ENCODE measurements at places on chromosomes 1 and 21. TPM values are rescaled to one million over a fixed set of nuclear protein-coding genes. Genes with fewer than 3 reads are reported as not detected.

DNA sequence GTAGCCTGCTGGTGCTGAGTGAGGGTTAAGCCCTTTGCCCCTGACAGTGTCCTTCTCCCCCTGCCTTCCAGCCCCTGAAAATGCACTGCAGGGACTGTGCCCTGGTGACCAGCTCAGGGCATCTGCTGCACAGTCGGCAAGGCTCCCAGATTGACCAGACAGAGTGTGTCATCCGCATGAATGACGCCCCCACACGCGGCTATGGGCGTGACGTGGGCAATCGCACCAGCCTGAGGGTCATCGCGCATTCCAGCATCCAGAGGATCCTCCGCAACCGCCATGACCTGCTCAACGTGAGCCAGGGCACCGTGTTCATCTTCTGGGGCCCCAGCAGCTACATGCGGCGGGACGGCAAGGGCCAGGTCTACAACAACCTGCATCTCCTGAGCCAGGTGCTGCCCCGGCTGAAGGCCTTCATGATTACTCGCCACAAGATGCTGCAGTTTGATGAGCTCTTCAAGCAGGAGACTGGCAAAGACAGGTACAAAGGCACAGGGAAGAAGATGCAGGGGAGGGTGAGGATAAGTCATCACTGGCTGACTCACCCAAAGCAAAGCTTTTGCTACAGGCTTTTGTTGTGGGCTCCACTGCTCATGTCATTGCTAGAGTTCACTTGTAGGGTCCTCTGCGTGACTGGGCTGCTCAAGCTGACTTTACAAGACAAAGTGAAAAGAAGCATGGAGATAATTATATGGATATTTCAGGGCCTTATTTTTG is 174.9 kb downstream of the PIGK start:
- H3K27me3 ChIP-seq, result no peaks in the 10 kb centered on the region
- DNase-seq, result no peak
- no peak overlapping the region for H3K27ac ChIP-seq
- H3K4me3 ChIP-seq, result no peak overlapping the region
- no peaks in the 10 kb centered on the region for H3K4me1 ChIP-seq

- no peaks in the 10 kb centered on the region for H3K36me3 ChIP-seq
- no peak for DNase-seq
- H3K27ac ChIP-seq, result no peak overlapping the region
- no peak overlapping the region for H3K4me3 ChIP-seq
Measured at GRCh38 chr21:25855576-25855975, 120.8 kb downstream of the GABPA start.

Gene RGS1
- polyA plus RNA-seq, result 5.0 TPM

Gene AMY1B
- polyA plus RNA-seq, result not detected

Gene LCE6A
- polyA plus RNA-seq, result not detected

Gene S100A7A
- not detected for polyA plus RNA-seq

- H3K36me3 ChIP-seq, result no peaks in the 10 kb centered on the region
- H3K27ac ChIP-seq, result no peak overlapping the region
- no peak overlapping the region for H3K4me3 ChIP-seq
- no peaks in the 10 kb centered on the region for H3K27me3 ChIP-seq
Measured at GRCh38 chr1:117985973-117986372, 56.4 kb downstream of the WDR3 start.

GRCh38 chr1:57279909-57280666 is 143.8 kb downstream of the DAB1 start:
- no peak overlapping the region for H3K4me3 ChIP-seq
- DNase-seq, result no peak
- no peaks in the 10 kb centered on the region for H3K27me3 ChIP-seq
- H3K27ac ChIP-seq, result no peak overlapping the region

- H3K4me1 ChIP-seq, result no peaks in the 10 kb centered on the region
- H3K36me3 ChIP-seq, result no peaks in the 10 kb centered on the region
- H3K27me3 ChIP-seq, result no peaks in the 10 kb centered on the region
Measured at GRCh38 chr1:223678841-223679240, 13.3 kb upstream of the CAPN8 start.

Gene DNALI1
- polyA plus RNA-seq, result 46.4 TPM

Gene VCAM1
- 46.0 TPM for polyA plus RNA-seq

DNA sequence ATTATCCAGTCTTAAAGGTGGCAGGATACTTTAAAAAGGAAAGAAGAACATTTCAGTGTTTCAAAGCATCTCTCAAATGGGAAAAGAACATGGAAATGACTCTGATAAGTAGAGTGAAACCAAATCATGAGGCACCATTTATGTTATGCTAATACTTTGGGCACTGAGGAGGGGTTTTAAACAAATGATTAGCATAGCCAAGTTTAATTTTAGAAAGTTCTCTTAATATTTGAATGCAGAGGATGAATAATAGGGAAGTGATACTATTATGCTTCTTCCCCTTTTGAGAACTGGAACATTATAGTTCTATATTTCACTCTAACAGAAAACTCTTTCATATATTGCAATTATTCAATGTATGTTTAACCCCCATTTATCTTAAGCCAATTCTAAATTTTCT is 1181.9 kb upstream of the PRMT6 start:
- DNase-seq, result no peak
- H3K4me3 ChIP-seq, result no peak overlapping the region
- H3K27me3 ChIP-seq, result no peaks in the 10 kb centered on the region
- H3K36me3 ChIP-seq, result no peaks in the 10 kb centered on the region

GRCh38 chr1:50853325-50853724 is 106.7 kb downstream of the FAF1 start:
- H3K27ac ChIP-seq, result no peak overlapping the region
- H3K4me1 ChIP-seq, result no peaks in the 10 kb centered on the region
- no peak overlapping the region for H3K4me3 ChIP-seq
- DNase-seq, result no peak

Gene KLHDC8A
- not detected for polyA plus RNA-seq

DNA sequence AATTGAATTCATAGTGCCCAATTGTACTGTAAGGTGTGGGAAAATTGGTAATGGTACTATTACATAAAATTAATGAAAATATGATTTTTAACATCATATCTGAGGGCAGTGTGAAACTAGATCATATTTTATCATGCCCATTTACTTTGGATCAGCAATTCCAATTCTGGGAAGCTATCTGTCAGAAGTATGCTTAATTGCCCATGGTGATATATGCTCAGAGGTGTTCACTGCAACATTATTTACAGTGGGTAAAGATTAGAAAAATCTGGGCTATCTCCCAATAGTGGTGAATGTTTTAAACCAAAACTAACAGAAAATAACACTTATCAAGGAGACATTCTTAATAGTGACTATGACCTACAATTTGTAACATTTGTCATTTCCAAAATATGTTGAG is 1260.0 kb downstream of the BRINP3 start:
- H3K27me3 ChIP-seq, result no peaks in the 10 kb centered on the region
- no peak overlapping the region for H3K27ac ChIP-seq
- H3K36me3 ChIP-seq, result no peaks in the 10 kb centered on the region
- no peak overlapping the region for H3K4me3 ChIP-seq
- no peak for DNase-seq
- H3K4me1 ChIP-seq, result no peaks in the 10 kb centered on the region

DNA sequence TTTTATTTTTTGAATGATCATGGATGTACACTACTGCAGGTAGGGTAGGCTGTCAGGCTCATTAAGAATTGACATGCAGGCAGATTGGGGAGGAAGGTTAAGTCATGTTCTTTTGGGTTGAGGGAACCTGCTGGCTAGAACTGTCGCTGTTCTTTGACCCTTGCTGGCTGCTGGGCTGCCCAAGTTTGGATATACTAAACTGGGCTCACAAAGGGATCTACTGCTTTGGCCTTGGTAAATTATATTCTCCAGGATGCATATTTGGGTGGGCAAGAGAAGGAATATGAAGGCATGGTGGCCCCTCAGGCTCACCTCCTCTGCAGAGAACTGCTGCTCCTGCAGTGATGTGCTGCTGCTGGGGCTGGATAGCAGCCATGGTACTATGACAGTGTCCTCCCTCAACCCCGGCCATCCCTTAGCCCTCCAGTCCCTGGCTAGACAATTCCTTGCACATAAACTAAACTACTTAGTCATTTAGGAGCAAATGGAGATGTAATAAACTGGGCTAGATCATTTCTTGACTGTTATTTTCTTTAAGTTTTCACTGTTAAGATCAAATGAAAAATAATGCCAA is 6.1 kb downstream of the ATP1A1 start:
- H3K27me3 ChIP-seq, result no peaks in the 10 kb centered on the region
- H3K36me3 ChIP-seq, result peaks cover 16% of the 10 kb centered on the region
- no peak for DNase-seq
- H3K27ac ChIP-seq, result peak overlapping the region; percentile 94
- H3K4me1 ChIP-seq, result peaks cover 29% of the 10 kb centered on the region
- H3K4me3 ChIP-seq, result peak overlapping the region; percentile 95

- no peak overlapping the region for H3K4me3 ChIP-seq
- DNase-seq, result no peak
- H3K27me3 ChIP-seq, result no peaks in the 10 kb centered on the region
- H3K27ac ChIP-seq, result no peak overlapping the region
- H3K36me3 ChIP-seq, result peaks cover 3% of the 10 kb centered on the region
Measured at GRCh38 chr1:15225461-15225860, 21.6 kb upstream of the FHAD1 start.

Gene COL11A1
- polyA plus RNA-seq, result not detected

Gene GBP7
- polyA plus RNA-seq, result not detected

GRCh38 chr1:228984107-228984506 is 248.8 kb downstream of the RHOU start:
- no peak overlapping the region for H3K27ac ChIP-seq
- H3K4me3 ChIP-seq, result no peak overlapping the region
- DNase-seq, result no peak
- peaks cover 11% of the 10 kb centered on the region for H3K4me1 ChIP-seq

GRCh38 chr1:169694304-169695075 is 16.9 kb downstream of the SELL start:
- DNase-seq, result no peak
- no peaks in the 10 kb centered on the region for H3K36me3 ChIP-seq
- H3K4me3 ChIP-seq, result no peak overlapping the region
- no peaks in the 10 kb centered on the region for H3K27me3 ChIP-seq
- no peaks in the 10 kb centered on the region for H3K4me1 ChIP-seq

DNA sequence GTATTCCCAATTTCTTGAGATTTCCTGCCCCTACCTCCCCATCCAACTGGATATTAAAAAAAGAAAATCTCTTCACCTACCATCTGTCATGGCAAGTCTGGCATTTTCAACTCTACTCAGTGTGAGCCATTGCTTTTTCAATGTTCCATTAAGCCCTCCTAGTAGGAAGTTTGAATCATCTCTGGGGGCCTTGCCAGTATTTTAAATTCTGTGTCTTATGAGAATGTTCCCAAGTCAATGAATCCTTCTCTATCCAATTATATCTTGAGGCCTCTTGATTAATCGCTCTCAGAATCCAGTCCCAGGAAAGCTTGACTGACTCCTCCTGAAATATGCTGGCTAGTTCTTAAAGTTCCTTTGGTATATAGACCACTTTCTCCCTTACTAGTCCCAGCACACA is 91.5 kb downstream of the NGF start:
- no peak overlapping the region for H3K27ac ChIP-seq
- H3K36me3 ChIP-seq, result no peaks in the 10 kb centered on the region
- no peak overlapping the region for H3K4me3 ChIP-seq
- no peaks in the 10 kb centered on the region for H3K27me3 ChIP-seq

Gene NPHS2
- 446 TPM for polyA plus RNA-seq

DNA sequence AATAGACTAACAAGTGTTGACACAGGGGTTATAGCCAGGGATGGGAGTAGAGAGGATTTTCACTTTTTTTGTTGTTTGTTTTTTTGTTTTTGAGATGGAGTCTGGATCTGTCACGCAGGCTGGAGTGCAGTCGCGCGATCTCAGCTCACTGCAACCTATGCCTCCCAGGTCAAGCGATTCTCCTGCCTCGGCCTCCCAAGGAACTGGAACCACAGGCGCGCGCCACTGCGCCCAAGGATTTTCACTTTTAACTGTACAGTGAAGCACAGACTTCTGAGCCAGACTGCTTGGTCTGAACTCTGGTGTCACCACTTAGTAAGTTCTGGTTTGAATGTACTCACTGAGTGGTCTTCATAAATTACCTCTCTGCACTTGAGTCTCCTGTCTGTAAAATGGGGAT is 40.2 kb upstream of the WASF2 start:
- H3K4me3 ChIP-seq, result no peak overlapping the region
- no peak overlapping the region for H3K27ac ChIP-seq
- H3K36me3 ChIP-seq, result peaks cover 7% of the 10 kb centered on the region
- no peaks in the 10 kb centered on the region for H3K27me3 ChIP-seq
- no peak for DNase-seq

DNA sequence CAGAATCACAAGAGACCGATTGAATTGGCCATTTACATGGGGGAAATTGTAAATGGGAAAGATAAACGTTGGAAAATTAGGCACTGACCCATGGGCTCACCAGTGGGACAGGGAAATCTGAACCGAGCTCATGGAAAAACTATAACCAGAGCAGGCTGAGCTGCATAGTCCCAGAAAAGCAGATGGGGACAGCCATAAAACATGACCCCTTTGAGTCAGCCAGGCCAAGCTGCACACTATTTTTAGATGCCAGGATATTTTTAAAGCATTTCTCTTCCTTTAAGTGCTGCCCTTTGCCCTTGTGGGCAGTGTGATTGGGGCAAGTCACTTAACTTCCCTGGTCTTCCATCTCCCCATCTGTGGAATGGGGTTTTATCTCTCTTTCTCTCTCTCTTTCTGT is 184.1 kb downstream of the FOXD2 start:
- no peaks in the 10 kb centered on the region for H3K36me3 ChIP-seq
- DNase-seq, result no peak
- H3K4me3 ChIP-seq, result no peak overlapping the region
- no peaks in the 10 kb centered on the region for H3K4me1 ChIP-seq

Gene MARK1
- 2.6 TPM for polyA plus RNA-seq

DNA sequence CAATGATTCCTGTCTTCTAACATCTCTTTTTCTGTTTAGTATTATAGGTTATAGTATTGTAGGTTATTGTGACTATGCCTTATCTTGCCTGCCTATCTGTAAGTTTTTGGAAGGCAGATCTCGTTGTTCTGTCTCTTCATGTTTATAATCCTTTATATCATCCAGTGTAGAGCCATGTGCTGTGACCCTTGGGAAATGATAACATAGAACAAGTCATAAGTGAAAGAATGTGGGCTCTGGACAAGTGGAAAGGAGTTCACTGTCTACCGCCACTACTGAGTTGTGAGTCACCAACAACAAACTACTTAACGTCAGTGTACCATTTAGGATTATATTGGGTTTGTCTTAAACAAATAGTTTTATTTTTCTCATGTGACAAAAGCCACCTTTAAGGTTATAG is 139.3 kb downstream of the LYPLAL1 start:
- H3K4me3 ChIP-seq, result no peak overlapping the region
- H3K27me3 ChIP-seq, result no peaks in the 10 kb centered on the region
- no peak for DNase-seq
- H3K36me3 ChIP-seq, result no peaks in the 10 kb centered on the region
- H3K4me1 ChIP-seq, result no peaks in the 10 kb centered on the region

- no peaks in the 10 kb centered on the region for H3K4me1 ChIP-seq
- no peak overlapping the region for H3K4me3 ChIP-seq
- no peaks in the 10 kb centered on the region for H3K27me3 ChIP-seq
- no peak for DNase-seq
Measured at GRCh38 chr1:167156466-167156865, 62.6 kb downstream of the STYXL2 start.

GRCh38 chr1:12168451-12169160 is 1.8 kb downstream of the TNFRSF1B start:
- H3K27me3 ChIP-seq, result no peaks in the 10 kb centered on the region
- H3K27ac ChIP-seq, result peak overlapping the region; percentile 79
- H3K36me3 ChIP-seq, result no peaks in the 10 kb centered on the region
- no peaks in the 10 kb centered on the region for H3K4me1 ChIP-seq

Data from kidney (tissue), 22 donors.